ENCODE measurements at places on chromosomes 6 and 20. TPM values are rescaled to one million over a fixed set of nuclear protein-coding genes. Genes with fewer than 3 reads are reported as not detected.

Gene UBE2C
- not detected for total RNA-seq

Gene KIF13A
- total RNA-seq, result 15.0 TPM

Gene SLC12A5
- total RNA-seq, result not detected

Gene COL20A1
- 0.12 TPM for total RNA-seq

Gene CD24
- 1.2 TPM for total RNA-seq

Gene SCUBE3
- 0.31 TPM for total RNA-seq

Gene HLA-DRB1
- 53.9 TPM for total RNA-seq

Gene ZSCAN23
- 0.36 TPM for total RNA-seq

Gene SIRPG
- total RNA-seq, result 3.1 TPM

Gene ANKEF1
- 1.9 TPM for total RNA-seq

Gene MACROD2
- total RNA-seq, result 0.19 TPM

Gene EPHA7
- total RNA-seq, result not detected

Gene BPIFA1
- not detected for total RNA-seq

Measured in natural killer cell (primary cell).